Stomach (tissue), 19 donors: ENCODE measurements at places on chromosomes 3 and 15. TPM values are rescaled to one million over a fixed set of nuclear protein-coding genes. Genes with fewer than 3 reads are reported as not detected.

- H3K4me1 ChIP-seq: peaks cover 32% of the 10 kb centered on the region
- no peaks in the 10 kb centered on the region for H3K27me3 ChIP-seq
- DNase-seq: no peak
- H3K27ac ChIP-seq: peak overlapping the region; percentile 11
- H3K4me3 ChIP-seq: no peak overlapping the region
Observed at GRCh38 chr3:37964716-37965115, 25.9 kb upstream of the VILL start.

- no peaks in the 10 kb centered on the region for H3K36me3 ChIP-seq
- H3K27ac ChIP-seq: no peak overlapping the region
- no peaks in the 10 kb centered on the region for H3K27me3 ChIP-seq
- no peak for DNase-seq
- H3K4me1 ChIP-seq: no peaks in the 10 kb centered on the region
Observed at GRCh38 chr15:80514071-80514780, 110.0 kb downstream of the ARNT2 start.

The TRAIP gene
- not detected for total RNA-seq

- no peaks in the 10 kb centered on the region for H3K27me3 ChIP-seq
- no peak overlapping the region for H3K4me3 ChIP-seq
- H3K4me1 ChIP-seq: peaks cover 34% of the 10 kb centered on the region
- DNase-seq: peak; percentile 81
- H3K36me3 ChIP-seq: no peaks in the 10 kb centered on the region
- H3K27ac ChIP-seq: peak overlapping the region; percentile 79
Observed at GRCh38 chr3:111737706-111738086, 121.4 kb upstream of the PHLDB2 start.

The TICRR gene
- total RNA-seq: 1.8 TPM

GRCh38 chr3:30702038-30702827, 95.8 kb downstream of the TGFBR2 start:
- DNase-seq: no peak
- no peaks in the 10 kb centered on the region for H3K27me3 ChIP-seq
- peaks cover 7% of the 10 kb centered on the region for H3K36me3 ChIP-seq
- no peak overlapping the region for H3K27ac ChIP-seq

The CD200 gene
- total RNA-seq: 10.5 TPM
